ENCODE measurements at places on chromosomes 12 and 14.

GRCh38 chr12:843609-844008 lies 91.2 kb downstream of the WNK1 start:
- H3K27ac ChIP-seq: peak overlapping the region; percentile 2
- no peak overlapping the region for H3K4me3 ChIP-seq
- H3K27me3 ChIP-seq: no peaks in the 10 kb centered on the region
- peaks cover 60% of the 10 kb centered on the region for H3K4me1 ChIP-seq

DNA sequence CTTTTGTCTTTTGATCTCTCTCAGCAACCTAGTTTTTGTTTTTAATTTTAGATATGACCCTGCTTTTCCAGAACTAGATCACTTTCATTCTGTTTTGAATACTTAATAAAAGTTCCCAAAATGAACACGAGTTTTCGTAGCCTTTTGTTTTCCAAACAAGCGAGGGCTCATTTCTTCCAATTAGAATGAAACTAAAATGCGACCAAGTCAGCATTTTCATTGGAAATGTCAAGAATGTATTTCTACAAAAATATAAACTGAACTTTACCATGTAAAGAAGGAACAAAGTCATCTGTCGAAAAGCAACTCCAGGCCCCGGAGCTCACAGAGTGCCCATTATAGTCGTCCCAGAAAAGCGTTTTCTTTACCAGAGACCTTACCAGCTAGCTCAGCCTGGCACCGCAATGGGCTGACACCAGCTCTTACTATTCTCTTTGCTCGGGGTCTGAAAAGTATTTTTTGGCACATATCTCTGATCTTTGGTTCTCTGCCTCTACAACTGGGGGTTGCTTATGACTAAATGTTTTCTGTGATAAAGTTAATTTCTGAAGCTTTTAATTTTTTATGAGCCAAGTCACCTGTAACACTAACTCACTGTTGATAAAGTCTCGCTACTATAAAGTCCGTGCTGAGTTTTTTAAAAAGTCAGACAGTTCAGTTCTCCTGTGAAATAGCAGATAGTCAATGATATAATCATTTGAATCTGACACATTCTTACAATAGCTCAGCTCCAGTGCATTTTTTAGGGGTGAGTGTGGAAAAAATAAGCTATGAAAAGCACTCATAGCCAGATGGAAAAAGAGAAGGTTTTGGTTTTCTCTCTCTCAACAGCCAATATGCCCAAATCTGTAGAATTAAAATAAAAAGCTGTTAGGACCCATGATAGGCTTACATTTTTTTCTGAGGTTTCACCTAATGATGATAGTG lies 43.4 kb downstream of the SAMD4A start:
- H3K27me3 ChIP-seq: peaks cover 4% of the 10 kb centered on the region
- H3K4me1 ChIP-seq: no peaks in the 10 kb centered on the region
- no peaks in the 10 kb centered on the region for H3K36me3 ChIP-seq
- no peak overlapping the region for H3K27ac ChIP-seq
- no peak for DNase-seq

DNA sequence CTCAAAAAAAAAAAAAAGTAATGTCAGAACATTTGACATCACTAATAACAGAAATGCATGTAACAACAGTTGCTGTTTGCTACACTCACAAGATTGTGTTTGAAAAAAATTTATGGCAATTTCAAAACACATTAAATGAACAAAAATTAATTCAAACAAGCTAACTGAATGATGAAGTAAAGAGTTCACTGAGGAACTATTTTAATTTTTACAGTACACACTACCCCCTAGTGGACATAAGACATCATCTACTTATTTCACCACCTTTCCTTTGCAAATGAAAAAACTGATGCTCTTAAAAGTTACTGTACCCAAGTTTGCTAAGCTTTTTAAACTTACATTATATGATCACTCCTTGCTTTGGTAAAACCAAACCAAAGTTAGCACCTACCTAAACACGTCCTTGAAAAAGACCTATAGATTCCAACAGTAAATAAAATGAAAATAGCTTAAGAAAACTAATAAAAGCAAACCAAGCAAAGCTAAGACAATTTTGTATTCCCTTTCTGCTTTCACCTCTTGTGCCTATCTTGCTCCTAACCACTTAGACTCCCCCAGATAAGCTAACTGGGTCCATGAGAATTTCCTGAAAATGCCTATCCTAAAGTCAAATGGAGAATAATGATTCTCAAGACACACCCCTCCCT lies 22.2 kb downstream of the UBE2N start:
- DNase-seq: no peak
- no peak overlapping the region for H3K4me3 ChIP-seq
- H3K27ac ChIP-seq: peak overlapping the region; percentile 31
- peaks cover 85% of the 10 kb centered on the region for H3K4me1 ChIP-seq
- H3K36me3 ChIP-seq: peaks cover 6% of the 10 kb centered on the region

DNA sequence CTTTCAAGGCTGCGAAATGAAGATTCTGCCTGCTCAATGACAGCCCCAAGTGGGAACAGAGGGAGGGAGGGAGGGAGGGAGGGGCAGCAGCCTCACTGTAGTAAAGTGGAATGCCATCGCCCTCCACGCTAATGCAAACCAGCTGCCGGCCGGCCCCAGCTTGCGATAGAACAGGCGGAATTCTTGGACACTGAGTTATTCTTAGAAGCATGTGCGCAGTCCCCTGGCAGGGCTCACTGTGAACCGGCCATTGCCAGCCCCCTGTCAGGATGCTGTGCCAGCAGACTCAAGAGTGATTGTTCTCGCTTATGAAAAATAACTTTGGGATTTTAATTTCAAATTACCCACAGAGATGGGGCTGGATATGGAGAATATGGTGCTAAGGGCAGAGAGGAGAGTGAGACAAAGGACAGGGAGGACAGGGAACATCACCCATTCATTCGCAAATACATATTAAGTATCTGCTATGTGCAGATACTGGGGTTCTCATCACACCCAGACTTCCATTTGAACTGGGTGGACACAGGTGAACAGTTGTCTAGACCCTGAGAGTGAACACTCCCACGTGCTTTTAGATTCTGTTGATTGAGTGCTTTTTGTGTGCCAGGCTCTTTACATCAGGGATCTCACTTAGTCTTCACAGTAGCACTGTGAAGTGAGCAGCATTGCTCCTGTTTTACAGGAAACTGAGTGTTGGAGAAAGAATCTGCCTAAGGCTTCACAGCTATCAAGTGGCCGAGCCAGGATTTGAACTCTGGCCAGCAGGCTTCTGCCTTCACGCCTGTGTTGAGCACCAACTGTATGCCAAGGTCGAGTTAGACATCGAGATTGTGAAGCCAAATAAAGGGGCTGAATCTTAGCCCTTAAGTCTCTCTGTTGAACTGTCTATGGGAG lies 192.9 kb downstream of the C12orf75 start:
- H3K27ac ChIP-seq: no peak overlapping the region
- no peak for DNase-seq
- H3K36me3 ChIP-seq: no peaks in the 10 kb centered on the region
- H3K4me1 ChIP-seq: no peaks in the 10 kb centered on the region
- H3K27me3 ChIP-seq: peaks cover 10% of the 10 kb centered on the region

- no peak for DNase-seq
- H3K36me3 ChIP-seq: no peaks in the 10 kb centered on the region
- H3K4me1 ChIP-seq: peaks cover 2% of the 10 kb centered on the region
- no peaks in the 10 kb centered on the region for H3K27me3 ChIP-seq
These were observed 388.6 kb downstream of the CCDC91 start for GRCh38 chr12:28578833-28579252.

DNA sequence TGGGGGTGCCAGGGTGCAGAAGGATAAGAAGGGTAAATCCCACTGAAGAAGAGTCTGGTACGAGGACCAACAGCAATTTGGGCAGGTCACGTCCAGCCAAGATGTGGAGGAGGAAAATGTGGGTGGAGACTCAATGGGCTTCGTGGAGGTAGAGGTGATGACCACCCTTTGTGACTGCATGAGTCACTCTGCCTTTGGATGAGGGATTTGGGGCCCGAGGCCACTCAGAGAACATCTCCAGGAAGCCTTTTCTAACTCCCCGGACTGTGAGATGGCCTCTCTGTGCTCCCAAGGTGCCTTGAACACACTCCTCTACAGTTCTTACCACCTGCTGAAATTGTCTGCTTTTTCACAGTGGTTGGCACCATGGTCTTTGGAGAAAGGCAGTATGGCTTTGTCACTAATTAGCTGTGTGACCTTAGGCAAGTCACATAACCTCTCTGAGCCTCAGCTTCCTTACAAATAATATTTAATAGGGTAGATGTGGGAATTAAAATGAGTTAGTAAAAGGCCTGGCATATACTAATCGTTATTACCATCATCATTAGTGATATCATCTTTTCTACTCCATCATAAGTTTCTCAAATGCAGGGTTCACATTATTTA lies 67.0 kb upstream of the ARHGAP5 start:
- H3K4me3 ChIP-seq: no peak overlapping the region
- peaks cover 11% of the 10 kb centered on the region for H3K27me3 ChIP-seq
- H3K27ac ChIP-seq: no peak overlapping the region
- no peaks in the 10 kb centered on the region for H3K4me1 ChIP-seq
